ENCODE measurements at places on chromosomes 2 and 18.

DNA sequence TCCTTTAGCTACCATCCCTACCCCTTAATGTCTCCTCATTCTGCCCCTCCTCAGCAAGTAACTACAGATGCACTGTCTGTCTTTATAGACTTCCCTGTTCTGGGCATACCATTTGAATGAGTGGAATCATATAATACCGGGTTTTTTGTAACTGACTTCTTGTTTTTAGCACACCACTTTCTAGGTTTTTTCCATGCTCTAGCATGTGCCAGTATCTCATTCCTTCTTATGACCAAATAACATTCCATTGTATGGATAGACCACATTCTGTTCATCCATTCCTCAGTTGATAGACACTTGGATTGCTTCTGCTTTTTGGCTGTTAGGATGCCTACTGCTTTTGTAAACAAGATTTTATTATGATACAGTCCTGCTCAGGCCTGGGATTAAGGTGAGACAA, 154.7 kb downstream of the TSN start:
- DNase-seq = no peak

DNA sequence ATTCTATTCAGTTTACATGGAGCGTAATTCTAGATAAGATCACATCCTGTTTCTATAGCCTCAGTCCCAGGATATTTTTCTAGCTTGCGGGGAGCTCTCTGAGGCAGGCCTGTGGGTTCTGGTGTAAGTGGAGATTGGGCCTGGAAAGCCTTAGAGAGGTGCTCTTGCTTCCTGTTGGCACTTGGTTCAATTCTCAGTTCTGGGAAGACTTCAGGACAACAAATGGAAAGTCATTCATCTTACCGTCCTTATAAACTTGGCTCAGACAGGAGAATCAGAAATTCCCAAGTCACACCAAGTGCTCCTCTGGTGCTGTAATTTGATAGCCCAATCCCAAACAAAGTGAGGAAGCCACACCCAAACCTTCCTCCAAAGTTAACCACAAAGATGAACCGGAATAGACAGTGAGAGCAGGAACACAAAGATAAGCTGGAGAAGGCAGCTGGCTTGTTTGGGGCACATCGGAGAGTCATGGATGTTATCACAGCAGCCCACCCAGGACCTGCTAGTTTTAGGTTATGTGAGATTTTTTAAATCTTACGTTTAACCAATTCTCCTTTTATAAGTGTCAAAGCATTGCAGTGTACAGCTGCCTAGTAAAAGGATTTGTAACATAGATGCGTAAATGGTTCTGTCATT, 144.3 kb upstream of the MAP3K20 start:
- DNase-seq = no peak

DNA sequence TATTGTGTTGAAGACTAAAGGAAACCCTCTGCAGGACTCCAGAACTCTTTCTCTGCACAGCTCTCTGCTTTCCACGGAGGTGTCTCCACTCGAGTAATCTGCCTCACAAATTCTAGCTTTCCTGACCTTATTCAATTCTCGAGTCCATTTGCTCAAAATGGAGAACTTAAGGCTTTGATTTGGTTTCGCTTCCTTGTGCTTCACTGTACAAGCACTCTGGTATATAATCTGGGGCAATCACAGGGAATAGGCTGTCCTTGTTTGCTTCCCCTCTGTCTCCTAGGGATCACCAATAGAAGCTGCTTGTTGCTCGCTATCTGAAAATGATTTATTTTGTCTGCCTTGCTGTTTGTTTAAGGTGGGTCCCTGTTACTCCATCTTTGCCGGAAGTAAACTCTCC, 129.1 kb upstream of the DOCK10 start:
- DNase-seq = no peak

GRCh38 chr18:12703096-12703567, 290 bp downstream of the PSMG2 start:
- DNase-seq = no peak

- DNase-seq = no peak
Measured at GRCh38 chr18:32431753-32432152, 38.9 kb downstream of the GAREM1 start.

DNA sequence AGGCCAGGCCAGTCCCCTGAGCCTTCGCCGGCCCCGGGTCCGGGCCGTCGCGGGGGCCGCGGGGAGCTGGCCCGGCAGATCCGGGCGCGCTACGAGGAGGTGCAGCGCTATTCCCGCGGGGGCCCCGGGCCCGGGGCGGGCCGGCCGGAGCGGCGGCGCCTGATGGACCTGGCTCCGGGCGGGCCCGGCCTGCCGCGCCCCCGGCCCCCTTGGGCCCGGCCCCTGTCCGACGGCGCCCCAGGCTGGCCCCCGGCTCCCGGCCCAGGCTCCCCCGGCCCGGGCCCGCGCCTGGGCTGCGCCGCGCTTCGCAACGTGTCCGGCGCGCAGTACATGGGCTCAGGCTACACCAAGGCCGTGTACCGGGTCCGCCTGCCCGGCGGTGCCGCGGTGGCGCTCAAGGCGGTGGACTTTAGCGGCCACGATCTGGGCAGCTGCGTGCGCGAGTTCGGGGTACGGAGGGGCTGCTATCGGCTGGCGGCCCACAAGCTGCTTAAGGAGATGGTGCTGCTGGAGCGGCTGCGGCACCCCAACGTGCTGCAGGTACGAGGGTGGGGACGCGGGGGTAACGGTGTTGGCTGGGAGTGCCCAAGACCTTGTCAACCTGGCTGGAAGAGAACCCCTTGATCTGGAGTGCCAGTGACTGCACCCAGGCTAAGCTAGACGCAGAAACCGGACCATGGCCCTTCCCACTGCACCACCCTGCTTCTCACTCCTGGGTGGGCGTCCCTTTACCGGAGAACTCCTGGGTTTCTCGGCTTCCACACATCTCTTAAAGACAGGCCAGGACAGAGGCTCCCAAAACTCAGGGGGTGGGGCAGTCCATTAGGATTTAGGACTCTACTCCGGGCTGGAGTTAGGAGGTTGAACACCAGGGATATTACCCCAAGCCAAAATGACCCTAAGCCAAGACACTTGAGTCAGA, 739 bp downstream of the PKDCC start:
- DNase-seq = no peak

DNA sequence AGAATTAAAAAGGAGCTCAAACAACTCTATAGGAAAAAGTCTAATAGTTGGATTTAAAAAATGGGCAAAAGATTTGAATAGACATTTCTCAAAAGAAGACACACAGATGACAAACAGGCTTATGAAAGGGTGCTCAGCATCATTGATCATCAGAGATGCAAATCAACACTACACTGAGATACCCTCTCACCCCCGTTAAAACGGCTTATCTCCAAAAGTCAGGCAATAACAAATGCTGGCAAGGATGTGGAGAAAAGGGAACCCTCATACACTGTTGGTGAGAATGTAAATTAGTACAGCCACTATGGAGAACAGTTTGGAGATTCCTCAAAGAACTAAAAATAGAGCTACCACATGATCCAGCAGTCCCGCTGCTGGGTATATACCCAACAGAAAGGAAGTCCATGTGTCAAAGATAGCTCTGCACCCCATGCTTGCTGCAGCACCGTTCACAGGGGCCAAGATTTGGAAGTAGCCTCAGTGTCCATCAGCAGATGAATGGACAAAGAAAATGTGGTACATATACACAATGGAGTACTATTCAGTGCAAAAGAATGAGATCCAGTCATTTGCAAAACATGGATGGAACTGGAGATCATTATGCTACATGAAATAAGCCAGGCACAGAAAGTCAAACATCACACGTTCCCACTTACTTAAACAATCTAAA, 46.7 kb upstream of the B3GNT7 start:
- no peak for DNase-seq

- DNase-seq = no peak
Measured at GRCh38 chr18:23812546-23813440, 123.5 kb downstream of the LAMA3 start.

DNA sequence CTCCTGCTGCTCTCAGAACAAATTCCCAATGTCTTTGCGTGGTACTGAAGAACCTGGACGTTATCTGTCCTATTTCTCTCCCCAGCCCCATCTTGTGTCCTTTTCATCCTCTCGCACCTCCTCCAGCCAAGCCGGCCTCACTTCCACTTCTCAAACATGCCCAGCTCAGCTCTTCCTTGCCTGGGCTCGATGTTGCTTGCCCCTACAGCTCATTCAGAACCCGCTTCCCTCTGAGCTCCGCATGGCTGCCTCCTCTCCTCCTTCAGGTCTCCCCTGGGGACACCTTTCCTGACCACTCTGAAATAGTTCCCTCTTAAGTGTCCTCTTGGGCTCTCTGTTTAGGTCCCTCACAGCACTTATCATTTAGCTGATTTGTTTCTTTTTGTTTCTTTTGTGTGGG, 6.7 kb upstream of the SMARCAL1 start:
- no peak for DNase-seq

DNA sequence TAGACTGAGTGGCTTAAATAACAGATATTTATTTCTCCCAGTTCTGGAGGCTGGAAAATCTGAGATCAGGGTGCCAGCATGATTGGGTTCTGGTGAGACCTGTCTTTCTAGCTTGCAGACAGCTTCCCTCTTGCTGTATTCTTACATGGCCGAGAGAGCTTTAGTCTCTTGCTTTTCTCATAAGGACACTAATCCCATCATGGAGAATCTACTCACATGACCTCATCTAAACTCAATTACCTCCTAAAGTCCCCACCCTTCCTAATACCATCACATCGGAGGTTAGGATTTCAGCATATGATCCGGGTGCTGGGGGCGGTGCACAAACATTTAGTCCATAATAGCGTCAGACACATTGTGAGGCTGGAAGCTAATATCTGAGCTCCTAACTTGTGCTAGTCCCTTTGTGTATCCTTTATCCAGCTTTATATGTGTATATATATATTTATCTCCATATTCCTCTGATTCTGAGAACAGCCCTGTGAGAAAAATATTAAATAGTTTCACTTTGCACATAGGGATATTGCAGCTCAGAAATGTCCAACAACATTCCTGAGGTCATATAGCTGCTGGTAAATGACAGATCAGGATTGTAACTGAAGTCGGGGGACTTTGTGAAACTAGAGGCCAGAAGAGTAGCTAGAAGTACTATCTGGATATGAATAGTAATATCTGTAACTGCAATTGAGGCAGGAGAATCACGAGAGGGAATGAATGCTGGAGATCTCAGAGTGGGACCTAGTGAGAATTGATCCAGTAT, 28.9 kb downstream of the MARCHF4 start:
- DNase-seq = no peak

DNA sequence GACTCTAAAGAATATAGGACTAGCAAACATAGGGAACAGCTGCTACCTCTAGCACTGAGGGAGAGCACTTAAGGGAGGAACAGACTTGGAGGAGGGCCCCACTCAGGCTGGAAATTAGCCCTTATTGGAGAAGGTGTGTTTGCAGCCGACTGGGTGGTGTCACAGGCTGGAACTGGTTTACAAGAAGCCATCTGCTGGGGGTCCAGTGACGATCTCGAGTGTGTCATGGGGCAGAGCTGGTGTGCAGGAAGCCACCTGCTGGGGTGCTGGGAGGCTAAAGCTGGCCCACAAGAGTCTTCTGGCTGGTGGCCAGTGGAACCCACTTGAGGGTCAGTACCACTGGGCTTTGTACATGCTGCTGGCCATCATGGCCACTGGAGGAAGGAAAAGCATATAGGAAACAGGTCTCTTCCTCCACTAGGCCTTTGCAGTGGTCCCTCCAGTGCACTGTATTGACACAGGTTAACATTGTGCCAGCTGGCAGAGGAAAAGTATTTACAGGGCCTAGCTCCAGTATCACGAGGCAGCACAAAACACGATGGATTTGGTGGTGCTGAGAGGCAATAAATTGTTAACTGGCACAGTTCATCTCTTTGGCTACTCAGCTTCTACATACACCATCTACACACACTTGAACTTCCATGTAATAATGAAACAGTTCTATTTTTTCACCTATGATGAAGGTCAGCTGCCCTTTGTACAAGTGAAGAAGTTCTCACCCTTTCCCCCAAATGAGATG, 43.6 kb downstream of the MAP3K20 start:
- no peak for DNase-seq

GRCh38 chr18:78770823-78771139, 208.8 kb upstream of the SALL3 start:
- DNase-seq = no peak

DNA sequence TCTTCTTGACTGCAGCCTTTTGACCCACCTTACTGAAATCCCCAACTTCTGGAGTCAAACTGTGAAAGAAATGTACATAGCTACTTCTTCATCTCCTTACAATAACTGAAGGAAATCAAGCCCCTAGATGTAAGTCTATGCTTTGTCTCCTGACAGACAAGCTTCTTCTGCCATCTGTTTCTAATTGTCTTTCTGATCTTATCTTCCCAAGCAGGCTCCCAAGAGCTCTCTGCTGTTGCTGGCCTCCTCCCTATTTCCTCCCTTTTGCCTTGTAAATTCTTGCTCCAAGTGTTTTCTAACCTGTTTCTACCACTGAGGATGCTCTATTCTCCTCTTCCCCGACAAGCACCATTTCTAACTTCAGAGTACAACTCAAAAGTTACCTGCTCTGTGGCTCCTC, 77.4 kb upstream of the OSR1 start:
- DNase-seq = no peak

DNA sequence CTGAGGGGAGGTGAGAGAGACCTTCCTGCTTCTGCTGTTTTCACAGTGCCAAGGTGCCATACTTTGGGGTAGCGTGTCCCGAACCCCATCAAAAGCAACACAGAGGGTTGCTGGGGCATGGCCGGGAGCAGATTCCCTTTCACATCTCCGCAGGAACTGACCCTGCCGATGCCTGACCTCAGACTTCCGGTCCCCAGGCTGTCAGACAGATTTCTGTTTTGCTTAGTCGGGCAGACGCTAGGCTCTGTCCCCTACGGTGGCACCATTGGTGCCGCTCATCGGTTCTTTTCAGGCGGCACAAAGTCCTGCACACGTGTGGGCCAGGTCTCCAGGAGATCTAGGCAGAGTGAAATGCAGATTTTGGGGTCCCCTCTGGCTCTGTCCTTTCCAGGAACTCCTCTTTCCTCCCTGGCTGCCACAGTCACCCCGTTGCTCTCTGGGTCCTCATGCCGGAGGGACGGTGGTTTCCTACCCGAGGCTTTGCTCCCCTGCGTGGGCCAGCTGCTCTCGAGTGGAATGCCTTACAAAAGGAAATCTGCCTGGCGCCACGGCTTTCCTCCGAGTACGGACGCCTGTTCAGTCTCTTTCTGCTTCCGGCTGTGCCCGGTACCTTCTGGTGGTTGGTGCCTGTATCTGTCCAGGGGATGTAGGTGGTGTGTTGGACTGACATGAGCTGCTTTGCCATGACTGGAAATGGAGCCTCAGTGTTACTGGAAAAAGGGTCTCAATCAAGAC, 39.3 kb downstream of the RTP5 start:
- DNase-seq = no peak

- DNase-seq = no peak
Measured at GRCh38 chr2:20532634-20533437, 86.0 kb downstream of the RHOB start.

DNA sequence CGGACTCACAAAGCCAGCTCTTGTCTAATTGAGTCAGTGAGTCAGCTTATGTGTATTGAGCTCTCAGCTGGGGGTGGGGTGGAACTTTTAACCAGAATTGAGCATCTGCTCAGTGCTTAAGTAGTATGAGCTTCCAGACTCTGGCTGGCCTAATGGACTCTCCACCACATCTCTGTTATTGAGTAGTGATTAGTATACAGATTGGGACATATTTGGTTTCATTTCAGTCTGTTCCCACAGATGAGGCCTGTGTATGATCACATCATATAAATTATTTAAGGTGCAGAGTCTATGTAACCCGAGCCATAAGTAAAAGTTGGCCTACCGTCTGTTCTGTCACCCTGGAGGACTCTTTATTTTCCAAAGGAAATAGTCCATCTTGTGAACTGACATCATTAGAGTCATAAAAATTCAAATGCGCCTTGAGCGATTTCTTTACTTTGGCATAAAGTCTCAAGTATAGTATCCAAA, 152.1 kb downstream of the THSD7B start:
- no peak for DNase-seq

Data from RWPE2 (cell line).